Uterus (tissue), 4 donors: ENCODE measurements at places on chromosomes 1 and 21.
A peak's percentile ranks its signal among the peaks of the same experiment; 100 is the strongest.

- no peaks in the 10 kb centered on the region for H3K27me3 ChIP-seq
- no peak overlapping the region for H3K4me3 ChIP-seq
- no peaks in the 10 kb centered on the region for H3K4me1 ChIP-seq
- H3K27ac ChIP-seq = no peak overlapping the region
- DNase-seq = no peak
- no peaks in the 10 kb centered on the region for H3K36me3 ChIP-seq
Observed at GRCh38 chr21:41903559-41904351, 24.6 kb upstream of the PRDM15 start.

DNA sequence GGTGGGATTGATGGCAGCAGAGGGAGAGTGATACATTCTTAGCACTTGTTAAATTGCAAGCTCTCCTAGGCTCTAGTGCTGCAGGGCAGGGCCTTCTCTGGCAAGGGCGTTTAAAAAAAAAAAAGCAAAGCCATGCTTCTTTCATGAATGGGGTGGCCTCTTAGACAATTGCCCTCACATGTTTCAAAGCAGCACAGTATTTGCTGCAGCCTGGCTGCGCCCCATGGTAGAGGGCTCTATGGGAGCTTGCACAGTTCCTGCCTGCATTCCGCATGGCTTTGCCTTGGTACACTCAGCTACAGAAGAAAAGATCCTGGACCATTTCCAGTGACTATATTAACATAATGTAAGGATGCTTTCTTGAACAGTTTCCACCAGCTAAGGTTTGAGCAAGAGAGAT, 267.2 kb downstream of the ZNF648 start:
- no peak for DNase-seq
- no peaks in the 10 kb centered on the region for H3K27me3 ChIP-seq
- H3K36me3 ChIP-seq = no peaks in the 10 kb centered on the region
- H3K4me3 ChIP-seq = no peak overlapping the region

- H3K36me3 ChIP-seq = no peaks in the 10 kb centered on the region
- DNase-seq = no peak
- H3K4me3 ChIP-seq = no peak overlapping the region
- no peak overlapping the region for H3K27ac ChIP-seq
- H3K4me1 ChIP-seq = no peaks in the 10 kb centered on the region
Observed at GRCh38 chr1:65264197-65264929, 45.0 kb upstream of the DNAJC6 start.

DNA sequence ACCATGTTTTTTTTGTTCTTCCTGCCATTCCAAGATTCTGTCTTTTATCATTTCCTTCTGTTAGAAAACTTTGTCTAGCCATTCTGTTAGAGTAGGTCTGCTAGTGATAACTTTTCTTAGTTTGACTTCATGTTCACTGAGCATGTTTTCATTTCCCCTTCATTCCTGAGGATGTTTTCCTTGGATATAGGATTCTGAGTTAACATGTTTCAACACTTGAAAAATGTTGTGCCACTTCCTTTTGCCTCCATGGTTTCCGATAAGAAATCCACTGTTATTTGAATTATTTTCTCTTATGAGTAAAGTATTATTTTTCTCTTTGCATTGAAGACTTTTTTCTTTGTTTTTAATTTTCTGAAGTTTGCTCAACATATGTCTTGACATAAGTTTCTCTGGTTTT, 66.7 kb downstream of the ATP1A1 start:
- H3K4me1 ChIP-seq = no peaks in the 10 kb centered on the region
- no peak overlapping the region for H3K4me3 ChIP-seq
- DNase-seq = no peak
- H3K27ac ChIP-seq = no peak overlapping the region

GRCh38 chr1:210132582-210132981, 100.0 kb upstream of the SERTAD4 start:
- no peak overlapping the region for H3K4me3 ChIP-seq
- no peaks in the 10 kb centered on the region for H3K27me3 ChIP-seq
- no peak for DNase-seq
- H3K36me3 ChIP-seq = no peaks in the 10 kb centered on the region
- H3K27ac ChIP-seq = no peak overlapping the region

GRCh38 chr21:31348188-31348587, 4.1 kb upstream of the TIAM1 start:
- H3K4me3 ChIP-seq = no peak overlapping the region
- no peak for DNase-seq
- H3K36me3 ChIP-seq = no peaks in the 10 kb centered on the region
- H3K27ac ChIP-seq = no peak overlapping the region
- no peaks in the 10 kb centered on the region for H3K4me1 ChIP-seq
- no peaks in the 10 kb centered on the region for H3K27me3 ChIP-seq

DNA sequence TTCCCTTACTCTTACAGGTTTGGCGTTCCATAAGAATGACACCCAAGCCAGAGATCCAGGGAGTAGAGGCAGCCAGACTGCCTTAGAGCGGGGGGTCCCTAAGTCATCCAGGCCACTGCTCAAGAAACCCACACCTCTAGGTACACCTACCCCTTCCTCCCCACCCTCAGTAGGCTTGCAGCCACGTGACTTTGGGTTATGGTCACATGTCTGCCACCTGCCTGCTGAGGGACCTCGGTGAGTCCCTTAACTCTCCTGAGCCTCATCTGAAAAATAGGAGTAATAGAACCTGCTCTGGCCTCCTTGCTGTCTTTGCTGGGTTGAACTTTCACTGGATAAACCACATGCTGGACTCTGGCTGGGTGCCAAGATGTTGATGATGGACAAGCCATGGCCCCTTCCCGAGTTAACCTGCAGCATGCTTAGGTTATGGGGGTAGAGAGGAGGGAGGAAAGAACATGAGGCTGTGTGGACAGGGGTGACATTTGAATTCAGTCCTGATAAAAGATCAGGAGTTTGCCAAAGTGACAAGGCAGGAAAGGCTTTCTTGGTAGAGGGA, 4.5 kb downstream of the RPS6KA1 start:
- H3K4me1 ChIP-seq = no peaks in the 10 kb centered on the region
- no peak overlapping the region for H3K4me3 ChIP-seq
- H3K27me3 ChIP-seq = no peaks in the 10 kb centered on the region
- DNase-seq = no peak

GRCh38 chr1:44571712-44572571, 102.3 kb downstream of the TMEM53 start:
- H3K36me3 ChIP-seq = no peaks in the 10 kb centered on the region
- H3K27me3 ChIP-seq = no peaks in the 10 kb centered on the region
- no peak overlapping the region for H3K4me3 ChIP-seq
- no peak for DNase-seq

DNA sequence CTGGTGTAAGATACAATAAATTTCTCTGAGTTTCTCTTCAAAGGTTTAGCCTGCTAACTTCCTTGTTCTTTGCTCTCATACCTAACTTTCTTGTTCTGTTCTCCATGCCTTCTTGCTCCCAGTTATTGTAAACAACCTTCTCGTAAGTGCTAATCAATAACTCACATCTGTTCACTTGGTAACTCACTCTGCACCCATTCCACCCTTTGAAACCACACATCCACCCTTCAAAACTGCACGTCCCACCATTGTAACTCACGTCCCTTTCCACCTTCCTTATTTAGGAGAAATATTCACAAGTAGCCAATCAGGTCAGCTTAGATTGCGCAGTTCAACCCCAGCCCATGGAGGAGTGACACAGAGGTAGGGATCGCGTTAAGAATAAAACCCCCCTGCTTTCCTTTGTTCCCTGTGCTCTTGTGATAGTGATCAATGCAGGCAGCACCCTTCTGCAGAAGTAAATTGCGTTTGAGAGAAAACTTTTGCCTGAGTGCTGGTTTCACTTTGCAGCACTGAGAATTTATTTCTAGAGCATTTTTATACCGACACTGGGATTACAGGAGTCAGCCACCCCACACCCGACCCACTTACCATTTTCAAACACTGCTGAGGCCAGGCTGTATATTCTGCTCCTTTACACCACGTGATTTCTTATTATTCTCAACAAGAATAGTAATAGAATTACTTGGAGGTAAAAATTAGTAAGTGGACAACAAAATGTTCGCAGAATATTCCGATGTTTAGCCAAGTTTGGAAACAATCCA, 789.2 kb upstream of the RGS18 start:
- no peak overlapping the region for H3K4me3 ChIP-seq
- no peak overlapping the region for H3K27ac ChIP-seq
- no peak for DNase-seq
- H3K36me3 ChIP-seq = no peaks in the 10 kb centered on the region

DNA sequence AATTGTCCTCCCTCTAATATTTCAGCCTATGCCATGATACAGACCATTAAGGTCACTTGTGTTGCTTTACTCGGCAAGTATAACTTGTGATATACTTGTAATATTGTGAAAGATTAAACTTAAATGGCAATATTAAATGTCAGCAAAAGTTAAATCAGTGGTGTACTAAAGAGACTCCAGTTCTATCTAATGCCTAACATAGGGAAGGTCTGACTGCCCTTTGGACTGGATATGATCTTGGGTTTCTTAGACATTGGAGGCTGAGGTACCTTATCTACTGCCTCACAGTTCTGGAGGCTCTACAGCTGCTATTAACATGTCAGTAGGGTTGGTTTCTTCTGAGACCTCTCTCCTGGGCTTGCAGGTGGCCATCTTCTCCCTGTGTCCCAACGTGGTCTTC, 89.9 kb downstream of the MT1HL1 start:
- no peak for DNase-seq
- no peak overlapping the region for H3K4me3 ChIP-seq
- no peak overlapping the region for H3K27ac ChIP-seq
- no peaks in the 10 kb centered on the region for H3K36me3 ChIP-seq
- no peaks in the 10 kb centered on the region for H3K27me3 ChIP-seq

DNA sequence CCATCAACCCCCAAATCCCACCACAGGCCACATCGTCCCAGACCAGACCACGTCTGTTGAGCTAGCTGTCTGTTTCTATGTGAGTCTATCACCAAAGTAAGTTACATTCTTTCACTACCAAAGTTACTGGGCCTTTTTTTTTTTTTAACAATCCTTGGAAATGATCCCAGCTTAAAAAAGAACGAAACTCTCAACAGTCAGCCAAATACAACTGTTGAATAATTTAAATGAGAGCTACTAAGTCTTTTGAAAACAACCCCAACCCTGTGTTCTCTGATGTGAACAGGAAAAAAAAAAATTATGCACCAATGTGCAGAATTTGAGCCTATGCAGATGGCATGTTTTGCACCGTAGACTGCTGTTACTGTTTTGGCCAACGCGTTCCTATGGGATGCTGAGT, 134.0 kb upstream of the ETS2 start:
- no peaks in the 10 kb centered on the region for H3K27me3 ChIP-seq
- no peaks in the 10 kb centered on the region for H3K4me1 ChIP-seq
- H3K36me3 ChIP-seq = no peaks in the 10 kb centered on the region

DNA sequence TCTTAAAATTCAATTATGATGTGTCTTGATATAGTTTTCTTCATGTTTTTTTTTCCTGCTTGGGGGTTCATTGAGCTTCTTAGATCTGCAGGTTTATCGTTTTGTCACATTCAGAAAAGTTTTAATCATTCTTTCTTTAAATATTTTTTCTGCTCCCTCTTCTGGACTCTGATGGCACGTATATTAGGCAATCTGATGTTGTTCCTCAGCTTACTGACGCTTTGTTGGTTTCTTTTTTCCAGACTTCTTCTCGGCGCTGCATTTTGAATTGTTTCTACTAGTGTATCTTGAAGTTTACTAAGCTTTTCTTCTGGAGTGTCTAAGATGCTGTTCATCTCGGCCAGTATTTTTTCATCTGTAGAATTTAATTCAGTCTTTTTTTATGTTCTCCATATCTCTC, 44.8 kb upstream of the FMOD start:
- H3K27ac ChIP-seq = peak overlapping the region; percentile 46
- no peak overlapping the region for H3K4me3 ChIP-seq
- H3K27me3 ChIP-seq = no peaks in the 10 kb centered on the region
- H3K4me1 ChIP-seq = no peaks in the 10 kb centered on the region

GRCh38 chr1:111990878-111991718, 1.6 kb upstream of the KCND3 start:
- peak overlapping the region; percentile 1 for H3K27ac ChIP-seq
- H3K4me3 ChIP-seq = peak overlapping the region; percentile 47
- H3K27me3 ChIP-seq = no peaks in the 10 kb centered on the region
- no peaks in the 10 kb centered on the region for H3K36me3 ChIP-seq
- H3K4me1 ChIP-seq = peaks cover 15% of the 10 kb centered on the region

- no peak overlapping the region for H3K4me3 ChIP-seq
- no peaks in the 10 kb centered on the region for H3K36me3 ChIP-seq
- H3K4me1 ChIP-seq = no peaks in the 10 kb centered on the region
- H3K27me3 ChIP-seq = no peaks in the 10 kb centered on the region
- H3K27ac ChIP-seq = no peak overlapping the region
Observed at GRCh38 chr1:22123071-22123390, 19.9 kb downstream of the WNT4 start.

DNA sequence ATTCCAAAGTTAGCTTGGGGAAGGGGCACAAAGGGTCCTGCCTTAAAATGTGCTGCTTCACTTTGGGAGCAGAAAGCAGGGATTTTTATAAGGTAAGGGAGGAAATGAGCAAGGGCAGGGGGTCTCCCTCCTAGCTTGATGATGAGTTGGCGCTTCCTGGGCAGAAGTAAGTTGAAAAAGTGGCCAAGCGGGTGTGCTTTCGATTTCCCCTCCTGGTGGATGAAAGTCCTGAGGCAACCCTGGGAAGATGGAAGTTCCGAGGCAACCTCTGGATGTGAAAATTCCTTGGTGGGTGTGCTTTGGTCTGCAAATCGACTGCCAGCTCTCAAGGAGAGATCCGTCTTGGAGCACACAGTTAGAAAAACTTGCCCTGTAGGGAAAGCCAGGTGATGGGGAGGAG, 41.7 kb upstream of the CD2 start:
- no peak overlapping the region for H3K4me3 ChIP-seq
- no peak overlapping the region for H3K27ac ChIP-seq
- H3K4me1 ChIP-seq = no peaks in the 10 kb centered on the region
- H3K36me3 ChIP-seq = no peaks in the 10 kb centered on the region
- H3K27me3 ChIP-seq = no peaks in the 10 kb centered on the region

GRCh38 chr1:226350519-226350865, 41.5 kb upstream of the LIN9 start:
- H3K27me3 ChIP-seq = no peaks in the 10 kb centered on the region
- H3K27ac ChIP-seq = peak overlapping the region; percentile 10
- no peaks in the 10 kb centered on the region for H3K4me1 ChIP-seq
- DNase-seq = no peak
- no peak overlapping the region for H3K4me3 ChIP-seq

GRCh38 chr1:8408151-8408839, 90.4 kb downstream of the SLC45A1 start:
- H3K4me1 ChIP-seq = peaks cover 38% of the 10 kb centered on the region
- H3K36me3 ChIP-seq = no peaks in the 10 kb centered on the region
- peak overlapping the region; percentile 95 for H3K27ac ChIP-seq

GRCh38 chr1:217534566-217534965, 96.3 kb downstream of the GPATCH2 start:
- H3K27ac ChIP-seq = no peak overlapping the region
- no peak overlapping the region for H3K4me3 ChIP-seq
- H3K4me1 ChIP-seq = no peaks in the 10 kb centered on the region
- no peaks in the 10 kb centered on the region for H3K36me3 ChIP-seq

GRCh38 chr1:230867101-230867902, 1.0 kb downstream of the C1orf198 start:
- peak overlapping the region; percentile 79 for H3K4me3 ChIP-seq
